ENCODE measurements at places on chromosomes 7 and 10.

GRCh38 chr7:30887464-30887872 is 24.2 kb upstream of the AQP1 start:
- DNase-seq, result no peak

DNA sequence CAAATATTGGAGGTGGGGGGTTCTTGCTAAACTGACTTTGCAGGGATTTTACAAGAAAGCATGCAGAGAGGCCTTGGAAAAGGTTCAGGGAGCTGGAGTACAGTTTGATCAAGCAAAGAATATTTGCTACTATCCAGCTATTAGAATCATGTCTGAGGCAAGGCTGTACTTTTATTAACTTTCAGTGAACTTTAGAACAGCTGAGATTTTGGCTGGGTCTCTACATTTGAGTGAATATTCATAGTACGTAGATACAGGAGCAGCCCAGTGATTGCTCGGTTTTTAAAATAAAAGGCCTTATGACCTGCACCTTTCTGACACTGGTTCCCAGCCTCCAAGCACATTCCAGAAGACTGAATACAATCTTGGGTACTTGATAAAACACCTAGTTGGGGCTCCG is 496.8 kb upstream of the AKR1E2 start:
- DNase-seq, result no peak

DNA sequence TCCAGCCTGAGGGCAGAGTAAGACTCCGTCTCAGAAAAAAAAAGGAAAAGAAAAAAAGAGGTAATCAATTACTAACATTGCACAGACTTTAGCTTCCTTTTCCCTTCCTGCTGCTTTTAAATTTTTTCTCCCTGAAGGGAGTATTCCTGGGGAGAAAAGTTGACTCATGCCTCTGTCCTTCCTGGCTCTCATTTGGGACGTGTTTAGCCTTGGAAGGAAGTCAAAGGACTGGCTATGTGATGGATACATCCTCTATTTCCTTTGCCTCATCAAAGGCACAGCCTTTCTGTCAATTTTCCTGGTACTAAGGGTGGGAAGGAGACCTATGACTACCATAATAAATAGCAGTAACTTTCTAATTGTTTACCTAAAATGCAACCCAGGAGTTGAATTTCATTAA is 77.6 kb downstream of the ITGA8 start:
- no peak for DNase-seq

GRCh38 chr7:124856299-124856888 is 73.2 kb downstream of the POT1 start:
- DNase-seq, result peak; percentile 1
